Activated CD4-positive, alpha-beta T cell treated with anti-CD3 and anti-CD28 coated beads, Interleukin-2, amount 10 ng/mL, durations not matched to agents 7 days and 5 days (primary cell): ENCODE measurements at places on chromosomes 11 and 22. TPM values are rescaled to one million over a fixed set of nuclear protein-coding genes. Genes with fewer than 3 reads are reported as not detected.

DNA sequence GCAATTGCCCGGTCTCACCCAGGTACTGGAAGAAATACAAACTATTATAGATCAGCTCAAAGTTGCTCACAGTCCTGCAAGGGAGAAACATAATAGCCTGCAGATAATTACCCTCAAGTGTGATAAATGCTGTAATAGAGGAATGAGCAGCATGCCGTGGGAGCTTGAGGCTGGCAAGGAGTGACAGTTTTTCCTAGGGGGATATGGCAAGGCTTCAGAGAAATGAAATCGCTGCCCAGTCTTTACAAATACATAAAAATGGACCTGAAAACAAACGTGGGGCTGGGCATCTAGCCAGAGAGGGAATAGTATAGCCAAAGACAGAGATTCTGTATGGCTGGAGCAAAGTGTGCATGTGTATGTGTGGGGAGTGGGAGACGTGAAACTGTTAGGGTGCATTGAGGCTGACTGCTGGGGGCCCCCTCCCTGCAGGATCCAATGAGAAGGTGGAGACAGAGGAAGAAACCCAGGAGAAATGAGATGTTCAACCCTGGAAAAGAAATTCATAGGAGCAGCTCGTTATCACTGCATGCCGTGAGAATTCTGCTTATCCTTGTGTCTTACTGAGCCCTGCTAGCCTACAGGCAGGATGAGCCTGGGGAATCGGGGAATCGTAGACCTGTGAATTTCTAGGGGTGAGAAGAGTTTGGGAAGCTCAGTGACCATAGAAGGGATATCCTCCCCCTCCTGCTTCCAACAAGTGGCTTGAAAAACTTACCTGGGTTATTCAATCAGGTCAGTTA, 167.0 kb downstream of the LDLRAD3 start:
- H3K27ac ChIP-seq, result no peak overlapping the region
- H3K36me3 ChIP-seq, result no peaks in the 10 kb centered on the region
- no peak overlapping the region for H3K4me3 ChIP-seq
- H3K27me3 ChIP-seq, result no peaks in the 10 kb centered on the region
- DNase-seq, result no peak

DNA sequence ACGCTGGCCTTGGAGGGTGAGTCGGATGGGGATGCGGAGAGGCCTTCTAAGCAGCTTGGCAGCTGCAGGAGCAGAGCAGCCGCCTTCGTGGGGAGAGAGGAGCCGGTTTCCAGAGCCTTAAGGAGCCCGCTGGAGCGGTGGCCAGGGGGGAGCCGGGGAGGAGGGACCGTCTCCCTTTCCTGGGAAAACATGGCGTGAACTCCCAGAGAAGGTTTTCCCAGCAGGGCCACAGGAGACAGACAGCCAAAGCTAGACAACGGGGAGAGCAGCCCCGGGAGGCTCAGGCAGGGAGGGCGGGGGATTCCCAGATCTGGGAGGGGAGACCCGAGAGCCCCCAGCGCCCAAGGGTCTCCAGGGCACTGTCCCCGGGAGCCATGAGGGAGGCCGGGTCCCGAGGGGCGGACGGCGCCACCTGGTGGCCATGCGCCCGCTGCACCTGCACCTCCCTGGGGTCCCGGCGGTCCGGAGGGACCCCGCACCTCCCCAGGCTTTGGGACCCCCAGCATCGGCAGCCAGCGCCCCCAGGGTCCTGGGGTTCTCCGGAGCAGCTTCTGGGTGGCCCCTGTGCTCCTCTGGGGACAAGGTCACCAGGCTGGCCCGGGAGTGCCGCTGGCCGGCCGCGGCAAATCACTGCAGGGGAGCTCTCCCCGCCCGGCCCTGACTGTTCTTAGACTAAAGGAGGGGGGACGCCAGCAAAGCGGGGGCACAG, 2.4 kb upstream of the SYT8 start:
- no peak overlapping the region for H3K4me3 ChIP-seq
- no peaks in the 10 kb centered on the region for H3K36me3 ChIP-seq
- no peaks in the 10 kb centered on the region for H3K4me1 ChIP-seq
- peak; percentile 57 for DNase-seq
- H3K27me3 ChIP-seq, result peaks cover 5% of the 10 kb centered on the region

- no peaks in the 10 kb centered on the region for H3K36me3 ChIP-seq
- H3K27me3 ChIP-seq, result no peaks in the 10 kb centered on the region
- no peak overlapping the region for H3K4me3 ChIP-seq
- H3K4me1 ChIP-seq, result no peaks in the 10 kb centered on the region
- no peak overlapping the region for H3K27ac ChIP-seq
- no peak for DNase-seq
Measured at GRCh38 chr11:80718611-80719291, 1277.9 kb upstream of the TENM4 start.

DNA sequence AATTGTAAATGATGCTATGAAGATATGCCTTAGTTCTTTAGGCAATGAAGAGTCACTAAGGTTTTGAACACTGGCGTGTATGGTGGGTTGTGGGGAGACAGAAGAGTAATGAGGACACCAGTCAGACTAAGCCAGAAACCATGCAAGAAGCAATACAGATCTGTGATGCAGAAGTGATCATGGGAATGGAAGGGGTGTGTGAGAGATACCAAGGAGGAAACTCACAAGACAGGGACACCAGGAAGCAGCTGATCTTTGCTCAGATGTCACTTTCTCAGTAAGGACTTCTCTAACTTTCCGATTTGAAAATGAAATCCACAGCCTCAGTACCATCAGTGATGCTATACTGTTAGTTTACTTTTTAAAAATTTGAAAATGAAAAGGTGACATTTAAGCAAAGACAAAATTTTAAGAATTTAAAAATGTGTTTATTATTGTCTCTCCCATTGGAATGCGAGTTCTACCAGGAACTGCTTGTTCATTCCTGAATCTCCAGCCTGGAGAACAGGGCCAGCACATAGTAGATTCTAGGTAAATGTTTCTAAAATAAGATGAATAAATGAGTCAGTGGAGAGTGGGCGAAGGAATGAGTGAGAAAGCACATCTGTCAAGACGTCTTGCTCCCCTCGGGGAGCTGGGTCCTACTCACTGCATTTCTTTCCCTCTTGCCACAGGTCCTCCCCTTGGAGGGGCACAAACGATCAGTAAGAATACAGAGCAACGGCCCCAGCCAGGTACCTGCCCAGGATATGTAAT, 60.4 kb downstream of the KCNJ1 start:
- no peaks in the 10 kb centered on the region for H3K27me3 ChIP-seq
- peaks cover 70% of the 10 kb centered on the region for H3K36me3 ChIP-seq
- no peak overlapping the region for H3K27ac ChIP-seq
- H3K4me1 ChIP-seq, result peaks cover 17% of the 10 kb centered on the region
- DNase-seq, result no peak
- no peak overlapping the region for H3K4me3 ChIP-seq

- no peak overlapping the region for H3K27ac ChIP-seq
- no peaks in the 10 kb centered on the region for H3K36me3 ChIP-seq
- no peak for DNase-seq
- H3K4me3 ChIP-seq, result no peak overlapping the region
- no peaks in the 10 kb centered on the region for H3K27me3 ChIP-seq
Measured at GRCh38 chr11:8095806-8096522, 15.0 kb downstream of the TUB start.

GRCh38 chr11:33449798-33450197, 192.6 kb downstream of the HIPK3 start:
- H3K36me3 ChIP-seq, result no peaks in the 10 kb centered on the region
- no peak for DNase-seq
- H3K4me1 ChIP-seq, result peaks cover 5% of the 10 kb centered on the region
- no peak overlapping the region for H3K27ac ChIP-seq
- H3K4me3 ChIP-seq, result no peak overlapping the region
- H3K27me3 ChIP-seq, result no peaks in the 10 kb centered on the region

GRCh38 chr11:7851391-7851790, 54.6 kb upstream of the OR5P2 start:
- no peaks in the 10 kb centered on the region for H3K27me3 ChIP-seq
- no peaks in the 10 kb centered on the region for H3K4me1 ChIP-seq
- H3K36me3 ChIP-seq, result no peaks in the 10 kb centered on the region
- DNase-seq, result no peak
- no peak overlapping the region for H3K27ac ChIP-seq

DNA sequence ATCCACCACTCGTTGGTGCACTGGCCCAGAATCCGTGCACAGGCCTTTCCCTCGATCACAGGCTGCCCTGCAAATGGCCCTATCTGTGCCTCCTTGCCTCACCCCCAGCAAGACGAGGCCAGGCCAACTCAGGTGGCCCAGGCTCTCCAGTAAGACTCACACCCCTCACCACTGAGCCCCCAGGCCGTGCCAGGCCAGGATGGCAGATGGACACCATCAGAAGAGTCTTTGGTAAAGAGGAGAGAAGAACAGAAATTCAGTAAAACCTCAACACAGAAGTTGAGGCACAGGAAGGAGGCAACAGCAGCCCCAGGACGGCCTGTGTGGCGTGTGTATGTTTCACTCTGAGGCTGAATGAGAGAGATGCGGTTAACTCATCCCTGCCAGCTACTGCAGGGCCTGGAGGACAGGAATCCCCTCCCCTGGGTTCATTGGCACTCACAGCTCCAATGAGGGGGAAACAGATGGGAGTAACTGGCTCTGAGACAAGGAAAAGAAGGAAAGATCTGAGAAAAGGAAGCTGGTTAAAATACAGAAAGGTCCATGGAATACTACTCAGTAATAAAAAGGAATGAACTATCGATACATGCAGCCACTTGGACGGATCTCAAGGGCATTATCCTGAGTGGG, 54.1 kb upstream of the WNT11 start:
- no peaks in the 10 kb centered on the region for H3K4me1 ChIP-seq
- H3K27ac ChIP-seq, result no peak overlapping the region
- H3K36me3 ChIP-seq, result no peaks in the 10 kb centered on the region
- H3K27me3 ChIP-seq, result peaks cover 6% of the 10 kb centered on the region
- DNase-seq, result no peak

DNA sequence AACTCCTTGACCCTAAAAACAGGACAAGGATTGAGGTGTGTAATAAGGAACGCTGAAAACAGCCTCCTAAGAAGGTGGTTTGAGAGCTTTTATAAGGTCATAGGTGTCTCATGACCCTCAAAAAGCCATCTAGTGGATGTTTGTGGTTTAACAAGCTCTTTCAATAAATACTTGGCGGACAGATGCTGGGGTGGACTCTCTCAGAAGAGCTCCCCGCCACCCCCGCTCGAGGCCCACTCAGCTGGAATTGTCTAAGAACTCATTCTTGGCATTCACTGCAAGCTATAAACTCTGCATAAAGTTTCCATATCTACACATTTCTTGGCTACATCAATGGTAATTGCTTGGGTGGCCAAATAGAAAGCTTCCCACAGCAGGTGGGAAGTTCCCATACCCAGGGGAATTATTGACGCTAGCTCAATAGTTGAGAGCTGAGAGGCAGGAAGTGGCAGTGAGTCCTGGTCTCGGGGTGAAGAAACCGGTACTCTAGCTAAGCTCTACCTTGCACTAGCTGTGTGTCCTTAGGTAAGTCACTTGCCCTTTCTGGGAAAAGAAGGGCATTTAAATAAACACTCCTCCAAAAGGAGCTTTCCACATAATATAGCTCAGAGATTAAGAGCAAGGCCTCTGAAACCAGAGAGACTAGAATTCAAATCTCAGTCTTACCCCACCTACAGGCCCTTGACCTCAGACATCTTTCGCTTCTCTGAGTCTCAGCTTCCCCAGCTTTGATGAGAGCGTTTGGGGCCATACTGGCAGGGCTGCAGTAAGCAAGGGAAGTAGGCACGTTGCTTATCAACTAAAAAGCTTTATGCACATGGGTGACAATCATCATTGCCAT, 6.4 kb downstream of the MS4A15 start:
- H3K36me3 ChIP-seq, result no peaks in the 10 kb centered on the region
- peaks cover 23% of the 10 kb centered on the region for H3K27me3 ChIP-seq
- no peak for DNase-seq
- no peak overlapping the region for H3K4me3 ChIP-seq
- no peaks in the 10 kb centered on the region for H3K4me1 ChIP-seq

DNA sequence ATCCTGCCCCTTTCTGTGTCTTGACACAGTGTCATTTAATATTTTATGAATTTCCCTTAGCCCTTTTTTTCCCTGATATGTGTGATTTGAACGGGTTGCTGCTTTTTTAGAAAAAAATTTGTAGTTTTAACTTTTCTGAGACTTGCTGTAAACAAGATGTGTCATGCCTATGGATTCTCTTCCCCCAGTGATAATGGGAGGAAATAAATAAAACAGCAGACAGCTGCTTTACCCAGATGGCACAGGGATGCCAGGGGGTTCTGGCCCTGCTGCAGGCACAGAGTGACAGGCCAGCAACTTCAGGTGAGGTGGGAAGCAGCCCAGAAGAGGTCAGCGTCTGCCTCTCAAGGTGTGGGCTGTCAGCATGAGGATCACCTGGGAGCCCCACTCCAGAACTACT, 266.9 kb downstream of the KIRREL3 start:
- peaks cover 2% of the 10 kb centered on the region for H3K27me3 ChIP-seq
- no peaks in the 10 kb centered on the region for H3K36me3 ChIP-seq
- no peak for DNase-seq
- no peaks in the 10 kb centered on the region for H3K4me1 ChIP-seq

- H3K27ac ChIP-seq, result no peak overlapping the region
- H3K36me3 ChIP-seq, result no peaks in the 10 kb centered on the region
- no peak for DNase-seq
- no peaks in the 10 kb centered on the region for H3K4me1 ChIP-seq
Measured at GRCh38 chr11:100994966-100995365, 134.6 kb downstream of the PGR start.

DNA sequence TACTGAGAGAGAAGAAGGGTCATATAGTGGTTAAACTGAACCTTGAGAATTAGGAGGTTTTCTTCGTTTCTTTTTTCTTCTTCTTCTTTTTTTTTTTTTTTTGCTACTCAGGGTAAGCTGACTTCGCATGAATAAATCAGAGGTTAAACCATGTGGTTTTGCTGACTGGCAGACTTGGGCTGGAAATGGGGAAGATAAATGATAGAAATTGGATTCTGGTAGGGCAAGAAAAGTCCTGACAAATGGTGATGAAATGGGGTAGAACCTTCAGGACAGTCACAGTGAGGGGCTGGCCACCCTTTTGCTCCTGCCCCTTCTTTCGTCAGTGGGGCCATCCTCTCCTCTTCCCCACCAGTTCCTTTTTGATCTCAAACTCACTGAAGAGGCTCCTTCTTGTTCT, 1.6 kb upstream of the SWAP70 start:
- H3K27ac ChIP-seq, result no peak overlapping the region
- DNase-seq, result no peak
- H3K27me3 ChIP-seq, result peaks cover 37% of the 10 kb centered on the region
- H3K4me3 ChIP-seq, result peak overlapping the region; percentile 30

Gene AASDHPPT
- total RNA-seq, result 35.2 TPM

Gene ARHGAP32
- total RNA-seq, result 5.1 TPM

Gene CACNA1I
- 9.3 TPM for total RNA-seq

Gene TRIM48
- not detected for total RNA-seq

Gene LRP4
- total RNA-seq, result 0.15 TPM
